ENCODE measurements at places on chromosomes 1 and 21.

DNA sequence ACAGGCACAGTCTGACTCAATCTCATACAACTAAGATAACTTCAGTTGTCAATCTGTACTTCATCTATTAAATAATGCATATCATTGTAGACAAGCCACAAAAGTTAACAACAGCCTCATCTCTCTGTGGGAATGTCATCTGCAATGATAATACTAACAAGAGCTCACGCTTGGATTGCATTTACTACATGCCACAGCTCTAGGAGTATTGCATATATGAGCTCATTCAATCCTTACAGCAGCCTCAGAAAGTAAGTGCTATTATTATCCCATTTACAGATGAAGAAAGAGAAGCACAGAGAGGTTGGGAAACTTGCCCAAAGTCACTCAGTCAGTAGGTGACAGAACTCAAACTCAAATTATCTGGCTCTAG, 105.7 kb upstream of the GUCA2B start:
- DNase-seq: no peak

DNA sequence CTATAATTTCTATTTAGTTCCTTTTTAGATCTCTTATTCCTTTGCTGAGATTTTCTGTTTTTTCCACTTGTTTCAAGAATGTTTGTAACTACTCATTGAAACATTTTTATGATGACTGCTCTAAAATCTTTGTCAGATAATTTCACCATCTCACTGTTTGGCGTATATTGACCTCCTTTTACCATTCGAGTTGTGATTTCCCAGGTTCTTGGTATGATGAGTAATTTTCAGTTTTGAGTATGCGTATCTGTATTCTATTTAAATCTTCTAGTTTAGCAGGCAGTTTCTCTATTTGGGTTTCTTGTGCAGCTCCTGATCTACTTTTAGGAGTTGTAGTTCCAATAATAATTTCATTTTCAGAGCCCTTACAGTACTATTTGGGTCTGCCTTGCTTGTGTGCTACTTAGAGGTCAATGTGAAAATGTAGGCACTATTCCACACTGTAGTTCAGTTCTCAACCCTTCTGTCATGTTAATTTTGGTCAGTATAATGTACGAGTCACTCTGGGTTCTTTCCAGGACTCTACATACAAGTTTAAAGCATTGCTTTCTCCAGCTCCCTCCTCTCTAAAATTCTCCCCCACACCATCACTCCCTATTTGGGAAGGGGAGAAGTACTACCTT, 115.5 kb downstream of the ACBD6 start:
- DNase-seq: no peak

- DNase-seq: no peak
Measured at GRCh38 chr1:224427346-224427745, 7.3 kb downstream of the WDR26 start.

- no peak for DNase-seq
Measured at GRCh38 chr1:84756455-84757082, 66.3 kb upstream of the SSX2IP start.

- no peak for DNase-seq
Measured at GRCh38 chr1:31772669-31773248, 8.6 kb upstream of the ADGRB2 start.

DNA sequence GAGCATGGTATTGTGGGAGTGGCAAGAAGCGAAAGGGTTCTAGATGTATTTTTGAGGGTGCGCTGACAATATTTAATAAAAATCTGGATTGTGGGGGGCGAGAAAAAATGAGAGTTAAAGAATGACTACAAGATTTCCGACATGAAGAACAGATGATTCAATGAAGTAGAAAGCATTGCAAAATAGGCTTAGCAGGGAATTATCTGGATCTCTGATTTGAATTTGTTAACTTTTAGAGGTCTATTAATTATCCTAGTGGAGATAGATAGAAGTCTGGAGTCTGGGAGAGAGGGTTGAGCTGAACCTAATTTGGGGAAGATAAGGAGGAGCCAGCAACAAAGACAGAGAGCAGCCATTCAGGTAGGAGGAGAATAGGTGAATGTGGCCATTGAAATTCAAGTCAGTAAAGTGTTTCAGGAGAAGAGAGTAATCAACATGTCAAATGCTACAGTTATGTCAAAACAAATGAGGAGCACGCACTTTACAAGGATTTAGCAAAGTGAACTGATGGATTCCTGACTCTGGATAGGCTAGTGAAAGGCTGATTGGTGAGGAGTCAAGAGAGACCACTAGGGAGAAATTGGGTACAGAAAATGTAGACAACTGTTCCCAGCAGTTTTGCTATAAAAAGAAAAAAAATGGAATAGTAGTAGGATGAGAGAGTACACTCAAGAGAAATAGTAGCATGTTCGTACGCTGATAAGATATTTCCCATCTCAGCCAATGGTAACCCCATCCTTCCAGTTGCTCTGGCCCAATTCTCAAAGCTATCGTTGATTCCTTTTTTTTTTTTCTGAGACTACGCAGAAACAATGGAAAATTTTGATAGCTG, 393.2 kb upstream of the CXADR start:
- no peak for DNase-seq

DNA sequence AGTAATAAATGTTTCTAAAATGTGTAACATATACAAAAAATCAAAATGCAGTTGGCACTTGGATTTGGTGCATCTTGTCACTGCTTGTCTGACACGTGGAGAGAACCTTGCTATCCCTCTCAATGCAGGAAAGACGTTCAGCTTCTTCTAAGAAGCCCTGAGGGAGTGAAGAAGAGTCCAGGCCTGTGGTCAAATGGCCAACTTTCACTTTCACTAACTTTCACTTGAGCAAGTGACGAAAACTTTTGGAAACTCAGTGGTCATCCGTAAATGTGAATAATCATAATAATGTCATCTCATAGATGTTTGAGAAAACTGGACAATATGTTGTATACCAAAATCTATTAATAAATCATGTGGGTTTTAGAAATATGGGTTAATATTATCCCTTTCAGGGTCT, 61.9 kb downstream of the ERG start:
- no peak for DNase-seq

GRCh38 chr1:217482356-217483102, 148.4 kb downstream of the GPATCH2 start:
- DNase-seq: peak; percentile 74

DNA sequence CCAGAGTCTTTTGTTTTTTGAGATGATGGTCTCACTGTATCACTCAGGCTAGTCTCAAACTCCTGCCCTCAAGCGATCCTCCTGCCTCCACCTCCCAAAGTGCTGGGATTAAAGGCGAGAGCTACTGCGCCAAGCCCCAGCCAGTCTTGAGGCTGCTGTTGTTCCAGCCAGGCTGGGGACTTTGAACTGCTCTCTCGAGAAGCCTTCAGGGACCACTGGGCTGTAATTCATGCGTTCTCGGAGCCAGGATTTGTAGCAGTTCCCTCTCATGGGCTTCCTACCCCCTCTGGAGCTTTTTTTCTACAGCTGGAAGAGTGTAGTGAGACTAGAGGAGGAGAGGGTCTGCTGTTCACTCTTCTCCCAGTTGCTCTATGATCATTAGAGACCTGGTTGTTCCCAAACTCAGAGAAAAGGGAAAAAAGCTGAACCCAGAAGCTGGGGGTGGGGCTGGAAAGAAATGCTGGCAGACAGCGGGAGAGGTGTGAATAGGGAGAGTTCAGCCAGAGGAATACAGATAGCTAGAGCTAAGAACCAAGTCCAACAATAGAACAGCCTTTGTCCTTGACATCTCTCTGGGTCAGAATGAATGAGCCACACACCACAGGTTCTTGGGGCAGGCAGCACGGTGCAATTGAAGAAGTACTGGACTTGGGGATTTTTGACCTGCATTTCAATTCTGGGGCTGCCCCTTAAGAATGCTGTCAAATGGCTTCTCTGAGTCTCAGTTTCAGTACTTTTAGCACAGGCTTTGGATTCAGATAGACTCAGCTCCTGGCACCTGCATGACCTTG, 13.2 kb upstream of the SLC41A1 start:
- no peak for DNase-seq

DNA sequence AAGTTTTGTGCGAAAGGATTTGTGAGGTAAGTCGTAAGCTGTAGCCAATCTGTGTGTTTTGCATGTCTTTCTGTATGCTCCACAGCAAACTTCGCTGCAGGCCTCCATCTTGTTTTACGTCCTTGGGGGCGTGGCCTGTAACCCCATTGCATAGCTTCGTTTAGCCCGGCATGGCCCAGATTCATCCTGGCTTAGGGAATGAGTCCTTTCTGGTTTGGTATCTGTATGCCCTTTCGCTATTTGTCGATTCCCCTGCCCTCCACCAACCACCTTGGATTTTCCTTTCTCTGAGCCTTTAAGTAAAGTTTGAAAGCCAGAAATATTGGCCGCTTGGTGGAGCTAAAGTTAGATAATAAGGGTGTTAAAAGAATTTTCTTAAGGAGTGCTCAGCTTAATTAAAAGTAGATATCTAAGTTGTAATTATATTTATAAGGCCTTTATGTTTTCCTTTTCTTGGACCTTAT, 1.1 kb downstream of the THEM4 start:
- no peak for DNase-seq

DNA sequence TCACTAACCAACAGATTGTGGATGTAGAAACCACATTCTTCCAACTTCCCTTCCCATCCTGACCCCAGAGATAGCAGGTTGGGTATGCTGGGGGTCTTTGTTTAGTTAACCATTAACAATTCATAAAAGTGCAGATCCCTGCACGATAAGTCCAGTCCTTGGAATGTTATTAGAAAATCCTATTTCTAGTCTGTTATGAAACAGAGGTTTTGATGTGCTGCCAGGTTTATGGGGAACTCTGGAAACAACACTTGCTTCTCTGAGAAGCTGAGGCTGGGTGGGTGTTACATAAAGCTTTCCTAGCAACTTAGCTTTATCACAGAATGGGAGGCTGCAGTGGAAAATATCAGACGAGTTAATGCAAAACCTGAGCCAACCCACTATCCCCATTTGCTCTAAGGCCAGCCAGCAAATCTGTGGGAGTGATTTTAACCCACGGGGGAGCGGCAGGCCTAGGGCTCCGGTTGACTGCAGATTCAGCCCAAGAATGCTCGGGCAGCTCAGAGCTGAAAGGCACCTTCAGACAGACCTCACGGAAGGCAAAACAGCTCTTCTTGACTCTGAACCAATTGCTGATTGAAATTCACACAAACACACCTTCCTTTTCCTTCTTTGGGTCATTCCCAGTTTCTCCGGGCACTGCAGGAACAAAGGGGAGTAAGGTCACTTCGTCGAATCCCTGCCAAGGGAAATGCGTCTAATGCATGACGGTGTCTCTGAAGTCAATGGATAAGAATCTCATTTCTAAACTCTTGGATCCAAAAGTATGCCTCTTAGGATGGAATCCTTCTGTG, 111.7 kb upstream of the IRF2BP2 start:
- peak; percentile 50 for DNase-seq

DNA sequence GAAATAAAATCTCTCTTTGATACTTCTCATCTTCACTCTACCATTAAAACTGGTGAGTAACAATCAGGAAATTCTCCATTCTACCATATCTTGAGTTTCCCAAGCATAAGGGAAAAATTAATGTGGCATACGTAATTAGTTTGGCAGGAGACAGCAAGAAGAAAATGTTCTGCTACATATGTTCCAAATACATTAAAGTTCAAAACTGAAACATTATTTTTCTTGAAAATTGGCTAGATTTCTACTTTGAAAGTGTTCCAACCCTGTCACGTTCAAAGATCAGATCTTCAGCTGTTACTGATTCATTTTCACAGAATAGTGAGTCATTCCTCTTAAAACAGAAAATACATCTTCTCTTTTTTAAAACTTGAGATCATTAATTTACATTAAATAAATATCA, 48.5 kb downstream of the PIGK start:
- no peak for DNase-seq

- DNase-seq: peak; percentile 38
Measured at GRCh38 chr1:191963286-191963685, 195.0 kb upstream of the RGS18 start.

- no peak for DNase-seq
Measured at GRCh38 chr1:36204347-36204909, 19.8 kb upstream of the THRAP3 start.

- DNase-seq: no peak
Measured at GRCh38 chr1:64243757-64244080, 40.3 kb downstream of the UBE2U start.

DNA sequence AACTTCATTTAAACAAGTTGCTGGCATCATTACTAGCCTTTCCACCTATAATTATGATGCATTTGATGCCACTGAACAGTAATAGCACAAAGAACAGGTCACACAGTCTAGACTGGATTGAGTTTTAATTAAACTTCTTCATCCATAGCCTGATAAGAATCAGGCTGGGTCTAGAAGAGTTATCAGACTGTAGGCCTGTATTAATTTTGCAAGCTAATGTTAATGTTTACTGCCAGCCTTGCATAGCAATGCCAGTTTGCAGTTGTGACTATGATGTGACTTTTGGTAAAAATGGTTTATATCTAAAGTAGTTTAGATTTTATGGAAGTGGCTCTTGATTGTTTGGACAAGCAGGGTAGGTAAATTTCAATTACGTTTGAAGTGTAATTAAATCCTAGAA, 68.0 kb downstream of the PRKAA2 start:
- no peak for DNase-seq

GRCh38 chr1:226082959-226083301, 20.4 kb downstream of the H3-3A start:
- DNase-seq: peak; percentile 55

Data from inflammatory macrophage (primary cell).